ENCODE measurements at places on chromosomes 16 and 17. TPM values are rescaled to one million over a fixed set of nuclear protein-coding genes. Genes with fewer than 3 reads are reported as not detected.

DNA sequence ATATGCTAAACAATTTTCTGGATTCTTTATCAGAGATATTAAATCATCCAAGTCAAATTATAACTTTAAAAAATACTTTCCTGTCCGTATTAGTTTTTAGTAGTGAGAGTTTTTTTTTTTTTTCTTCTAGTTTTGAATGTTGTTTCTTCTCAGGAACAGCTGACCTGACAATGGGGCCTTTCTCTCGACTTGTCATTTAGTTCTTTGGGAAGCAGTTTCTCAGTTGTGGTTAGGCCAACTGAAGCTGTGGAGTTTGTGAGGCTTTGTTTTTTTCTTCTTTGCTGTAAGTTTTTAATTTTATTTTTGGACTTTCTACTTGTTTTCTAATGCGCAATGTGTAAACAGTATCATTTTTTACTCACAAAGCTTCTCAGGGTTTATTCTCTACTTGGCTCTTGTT, 140.8 kb downstream of the FTO start:
- no peak for DNase-seq

DNA sequence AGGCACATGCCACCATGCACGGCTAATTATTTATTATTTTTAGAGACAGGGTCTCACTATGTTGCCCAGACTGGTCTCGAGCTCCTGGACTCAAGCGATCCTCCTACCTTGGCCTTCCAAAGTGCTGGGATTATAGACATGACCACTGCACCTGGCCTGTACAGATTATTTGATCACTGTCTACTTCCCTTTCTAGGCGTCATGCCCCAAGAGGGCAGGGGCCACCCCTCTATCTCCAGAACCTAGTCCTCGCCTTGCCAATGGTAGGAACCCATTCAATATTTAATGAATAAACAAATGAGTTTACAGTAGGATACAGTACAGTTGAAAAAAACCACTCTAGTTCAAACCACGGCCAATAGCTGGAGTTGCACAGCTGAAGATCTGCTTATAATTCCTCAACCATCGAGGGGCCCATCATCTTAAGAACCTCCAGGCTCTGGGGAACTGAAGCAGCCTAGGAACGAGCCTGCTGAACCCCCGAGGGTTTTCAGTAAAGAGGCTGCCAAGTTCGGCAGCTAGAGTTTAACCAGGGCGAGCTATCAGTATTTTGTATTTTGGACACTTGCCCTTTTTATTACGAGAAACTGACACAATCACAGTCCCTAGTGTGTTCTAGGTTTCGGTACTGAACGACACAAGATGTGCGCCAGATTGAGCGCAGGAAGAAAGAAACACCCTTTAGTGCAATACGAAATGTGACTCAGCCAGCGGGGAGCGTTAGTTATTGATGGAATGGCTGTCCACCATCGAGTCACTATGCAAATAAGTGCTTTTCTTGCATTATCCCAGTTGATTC, 14.6 kb downstream of the ADCY9 start:
- peak; percentile 58 for DNase-seq

PDILT gene
- not detected for total RNA-seq

DNA sequence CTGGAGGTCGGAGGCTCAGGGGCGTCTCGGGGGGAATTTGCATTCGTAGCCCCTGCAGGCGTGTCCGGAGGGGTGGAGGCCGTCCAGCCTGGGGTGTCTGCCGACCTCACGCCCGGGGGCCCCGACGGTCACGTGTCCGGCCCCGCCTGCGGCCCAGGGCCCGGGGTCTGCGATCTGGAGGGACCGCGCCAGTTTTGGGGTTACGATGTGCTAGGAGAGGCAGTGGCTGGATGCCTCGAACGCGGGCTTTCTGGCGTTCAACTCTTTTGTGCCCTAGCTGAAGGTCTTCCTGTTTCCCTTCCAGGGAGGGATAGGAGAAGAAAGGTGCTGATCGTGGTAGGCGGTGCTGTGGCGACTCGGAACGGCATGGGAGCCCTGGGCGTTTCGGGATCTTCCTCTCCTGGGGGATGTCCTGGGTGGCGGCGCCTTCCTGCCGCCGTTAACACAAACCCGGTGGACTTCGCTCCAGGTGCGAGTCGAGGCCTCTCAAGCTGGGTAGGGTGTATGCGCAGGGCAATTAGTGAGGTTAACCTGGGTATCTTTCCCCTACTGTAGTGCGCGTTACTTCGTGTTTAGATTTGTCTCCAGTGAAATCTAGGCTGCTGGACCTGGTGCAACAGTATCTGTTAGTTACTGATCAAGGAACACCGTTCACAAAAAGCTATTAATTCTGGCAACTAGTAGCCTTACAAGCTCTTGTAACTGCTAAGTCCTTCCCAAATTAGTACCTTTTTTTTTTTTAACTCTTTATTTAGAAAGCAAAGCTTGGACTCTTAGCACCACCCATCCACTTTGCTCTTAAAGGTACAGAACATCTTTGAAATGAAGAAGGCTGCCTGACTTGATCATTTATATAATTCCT, 1.3 kb downstream of the AKAP1 start:
- DNase-seq: no peak

CMTM4 gene
- total RNA-seq: 15.0 TPM

GRCh38 chr16:65740711-65741110, 618.8 kb upstream of the CDH11 start:
- no peak for DNase-seq

DNA sequence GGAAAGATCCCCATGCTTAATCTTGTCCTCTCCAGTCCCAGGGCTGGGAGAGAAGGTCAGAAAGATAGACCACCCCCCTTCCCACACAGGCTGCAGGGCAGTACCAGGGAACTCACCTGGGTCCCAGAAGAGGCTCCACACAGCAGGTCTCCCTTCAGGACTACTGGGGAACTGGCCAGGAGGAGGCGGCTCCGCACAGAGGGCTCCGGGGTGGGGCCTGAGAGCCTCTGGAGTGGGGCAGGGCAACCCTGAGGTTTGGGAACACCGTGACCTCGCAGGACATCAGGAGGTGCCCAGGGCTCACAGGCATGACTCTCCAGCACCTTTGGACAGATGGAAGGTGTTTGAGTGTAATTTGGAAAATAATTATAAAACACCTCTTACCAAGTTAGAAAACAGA, 11.0 kb downstream of the ABCA3 start:
- DNase-seq: no peak

ZNF48 gene
- total RNA-seq: 6.2 TPM

TMEM235 gene
- not detected for total RNA-seq

FOXJ1 gene
- total RNA-seq: not detected

GRCh38 chr17:58324056-58324408, 4.6 kb downstream of the TSPOAP1 start:
- no peak for DNase-seq

MAF gene
- 54.6 TPM for total RNA-seq

- no peak for DNase-seq
Measured at GRCh38 chr17:27518048-27518447, 61.8 kb downstream of the KSR1 start.

CACNG4 gene
- total RNA-seq: not detected

PHF12 gene
- 26.7 TPM for total RNA-seq

DNA sequence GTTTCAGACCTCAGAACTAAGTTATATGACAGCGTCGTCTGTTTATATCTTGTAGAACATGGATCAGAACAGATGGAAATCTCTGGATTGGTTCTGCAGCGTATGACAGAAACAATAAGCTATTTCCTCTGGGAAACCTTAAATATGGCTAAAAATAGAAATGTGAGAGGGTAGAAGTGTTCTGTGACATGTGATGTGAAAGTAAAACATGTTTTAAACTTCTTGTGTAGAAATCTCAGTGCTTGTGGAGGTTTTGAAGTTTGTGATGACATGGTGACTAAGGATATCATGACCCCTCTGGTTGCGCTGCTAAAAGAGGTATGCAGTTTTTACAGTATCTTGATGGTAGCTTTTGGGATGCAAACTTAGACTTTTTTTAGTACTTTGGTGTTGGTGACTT, 2.8 kb downstream of the HEATR3 start:
- DNase-seq: no peak

CCT6B gene
- 1.8 TPM for total RNA-seq

GRCh38 chr16:63745456-63745855, 1376.4 kb downstream of the CDH11 start:
- no peak for DNase-seq

GRCh38 chr16:7382521-7382920, 49.9 kb downstream of the RBFOX1 start:
- DNase-seq: no peak

GRCh38 chr17:76528156-76528527, 9.4 kb downstream of the CYGB start:
- peak; percentile 81 for DNase-seq

DNA sequence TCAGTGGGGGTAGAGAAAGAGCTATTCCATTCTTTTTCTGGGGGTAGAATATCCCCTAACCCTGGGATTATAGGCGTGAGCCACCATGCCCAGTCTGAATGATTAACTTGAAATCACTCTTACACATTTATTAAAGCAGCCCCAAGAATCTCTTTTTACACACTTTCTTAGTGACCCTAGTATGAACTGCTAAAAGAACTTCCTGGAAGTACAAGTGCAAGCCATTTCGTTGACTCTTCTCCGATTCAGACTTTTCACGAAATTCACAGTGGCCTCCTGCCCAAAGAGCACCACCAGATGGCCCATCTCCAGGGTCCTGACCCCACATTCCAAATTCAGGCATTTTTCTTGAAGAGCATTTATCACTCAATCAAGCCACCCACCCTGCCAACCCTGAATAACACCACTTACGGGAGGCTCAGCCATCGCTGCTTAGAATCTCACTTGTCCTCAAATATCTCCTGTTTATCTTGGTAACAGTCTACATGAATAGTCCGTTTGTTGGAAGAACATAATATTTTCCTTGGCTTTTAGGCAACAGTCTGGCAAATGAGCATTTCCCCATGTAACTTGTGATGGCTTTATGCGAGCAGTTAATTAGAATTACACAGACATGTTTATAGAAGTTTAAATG, 28.0 kb downstream of the ZNF423 start:
- DNase-seq: no peak

GRCh38 chr17:82330322-82331239, 3.0 kb downstream of the SECTM1 start:
- no peak for DNase-seq

OTOA gene
- 0.32 TPM for total RNA-seq

DNA sequence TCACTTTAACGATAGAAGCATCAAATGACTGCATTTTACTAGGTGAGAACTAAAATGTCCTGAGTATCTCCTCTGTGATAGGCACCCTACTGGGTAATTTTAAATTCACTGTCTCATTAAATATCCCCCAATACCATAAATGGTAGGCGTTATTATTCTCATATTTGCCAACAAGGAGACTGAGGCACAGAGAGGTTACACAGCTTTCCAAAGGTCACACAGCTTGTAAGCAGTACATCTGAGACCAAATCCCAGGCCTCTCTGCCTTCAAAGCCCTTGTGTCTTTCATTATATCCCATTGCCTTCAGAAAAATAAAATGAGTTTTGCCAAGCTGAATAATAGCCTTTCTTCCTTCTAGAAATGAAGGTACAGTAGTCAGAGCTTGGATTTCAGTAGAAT, 502.6 kb downstream of the HAPSTR1 start:
- DNase-seq: no peak

TBX4 gene
- 0.24 TPM for total RNA-seq

SLC35G6 gene
- not detected for total RNA-seq

DNA sequence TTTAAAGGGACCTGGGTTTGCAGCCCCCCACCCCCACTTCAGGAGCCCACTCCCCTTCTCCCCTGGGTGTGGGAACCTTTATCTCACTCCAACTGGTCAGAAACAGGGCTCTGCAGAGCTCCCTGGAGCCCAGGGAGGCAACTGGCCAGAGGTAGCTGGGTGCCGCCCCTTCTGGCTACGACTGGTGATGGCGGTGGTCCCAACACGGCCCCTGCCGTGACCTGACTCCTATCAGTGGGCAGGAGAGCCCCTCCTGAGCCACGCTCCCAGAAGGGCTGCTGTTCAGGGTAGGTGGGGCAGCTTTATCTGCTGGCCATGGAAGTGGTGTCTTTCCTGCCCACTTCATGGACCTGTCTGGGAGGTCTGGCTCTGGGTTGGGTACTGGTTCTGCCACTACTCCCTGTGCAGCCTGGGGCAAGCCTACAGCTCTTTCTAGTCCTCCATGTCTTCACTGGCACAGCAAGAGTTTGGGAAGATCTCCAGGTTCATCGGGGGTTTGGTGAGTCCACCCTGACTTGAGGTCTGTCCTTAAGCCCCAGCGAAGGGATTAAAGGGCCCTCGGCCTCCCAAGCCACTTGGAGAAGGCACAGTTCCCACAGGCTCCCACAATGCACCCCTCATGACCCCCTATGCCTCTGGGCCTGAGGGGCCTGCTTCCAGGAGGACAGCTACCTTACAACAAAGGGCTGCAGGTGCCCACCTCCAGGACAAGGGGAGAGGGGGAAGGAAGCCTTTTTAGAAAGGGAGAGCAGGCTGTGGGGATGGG, 5.5 kb upstream of the SREBF1 start:
- no peak for DNase-seq

GRCh38 chr17:10052106-10052813, 146.1 kb downstream of the GAS7 start:
- peak; percentile 58 for DNase-seq

DNA sequence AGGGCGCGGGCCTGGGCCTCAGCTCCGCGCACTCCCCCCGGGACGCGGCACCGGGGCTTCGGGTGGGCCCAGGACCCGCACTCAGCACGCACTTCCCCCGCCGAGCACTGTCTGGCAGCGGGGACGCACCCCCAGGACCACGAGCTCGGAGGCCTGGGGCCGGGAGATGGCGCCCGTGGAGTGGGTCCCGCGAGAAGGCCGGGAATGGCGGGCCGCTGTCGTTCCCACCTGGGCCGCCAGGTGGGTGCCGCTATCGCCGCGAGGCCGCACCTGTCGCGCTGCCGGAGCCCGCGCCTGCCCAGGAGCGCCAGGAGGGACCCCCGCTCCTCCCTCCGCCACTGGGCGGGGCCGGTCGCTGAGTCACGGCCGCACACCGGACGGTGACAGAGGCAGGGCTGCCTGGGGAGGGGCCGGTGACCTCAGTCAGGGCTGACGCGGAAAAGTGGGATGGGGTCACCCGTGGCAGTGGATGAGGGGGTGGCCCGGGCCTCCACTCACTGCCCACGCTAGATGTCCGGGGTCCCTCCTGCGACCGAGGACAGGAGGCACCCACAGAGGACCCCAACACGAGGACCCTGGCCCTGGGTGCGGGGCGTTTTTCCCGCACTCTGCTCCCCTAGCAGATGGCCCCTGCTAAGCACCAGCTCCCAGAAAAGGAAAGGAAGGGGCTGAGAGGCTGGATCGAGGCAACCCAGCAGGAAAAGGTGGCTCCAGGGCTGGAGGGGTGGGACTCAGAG, 6.9 kb upstream of the ACTG1 start:
- DNase-seq: no peak

RNF166 gene
- 16.8 TPM for total RNA-seq

DNA sequence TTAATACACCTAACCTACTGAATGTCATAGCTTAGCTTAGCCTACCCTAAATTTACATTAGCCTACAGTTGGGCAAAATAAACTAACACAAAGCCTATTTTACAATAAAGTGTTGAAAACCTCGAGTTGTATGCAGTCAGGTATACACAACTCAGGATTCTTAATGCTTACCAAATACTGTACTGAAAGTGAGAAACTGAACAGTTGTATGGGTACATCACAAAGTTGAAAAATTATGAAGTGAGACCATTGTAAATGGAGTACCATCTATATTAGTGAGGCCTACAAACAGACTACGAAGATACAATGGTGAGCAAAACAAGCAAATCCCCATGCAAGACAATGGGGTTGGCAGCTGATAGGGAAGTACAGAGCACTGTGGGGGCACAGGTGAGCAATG, 79.7 kb downstream of the VAT1L start:
- no peak for DNase-seq

Measured in posterior vena cava (tissue), 2 donors.